Activated CD4-positive, CD25-positive, alpha-beta regulatory T cell treated with anti-CD3 and anti-CD28 coated beads, Interleukin-2, amount 50 U/mL, for 16 hours (primary cell): ENCODE measurements at places on chromosomes 12 and 14.

DNA sequence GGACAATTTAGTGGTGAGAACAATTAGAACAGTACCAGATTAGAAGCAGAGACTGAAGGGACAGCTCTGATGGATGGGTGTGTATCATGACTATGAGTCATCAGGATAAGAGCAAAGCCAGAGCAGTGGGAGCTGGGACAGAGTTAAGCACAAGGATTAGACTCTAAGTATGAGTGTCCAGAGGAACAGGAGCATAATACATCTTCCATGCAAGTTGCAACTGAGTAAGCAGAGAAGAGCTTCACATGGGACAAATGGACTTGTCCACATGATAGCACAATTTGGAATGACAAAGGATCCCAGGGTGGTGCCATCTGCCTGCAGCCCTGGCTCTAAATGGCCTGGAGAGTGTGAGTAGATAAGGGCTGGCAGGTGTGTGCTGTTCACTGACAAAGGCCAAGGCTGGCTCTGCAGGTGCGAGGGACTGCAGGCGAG is 226.4 kb upstream of the CAND1 start:
- DNase-seq, result no peak

- DNase-seq, result peak; percentile 14
These were observed 29.4 kb upstream of the BCL7A start for GRCh38 chr12:121992059-121992879.

GRCh38 chr12:92133795-92134637 is 11.6 kb downstream of the BTG1 start:
- DNase-seq, result no peak

- DNase-seq, result no peak
These were observed 2.1 kb upstream of the KRT72 start for GRCh38 chr12:52603314-52603713.

DNA sequence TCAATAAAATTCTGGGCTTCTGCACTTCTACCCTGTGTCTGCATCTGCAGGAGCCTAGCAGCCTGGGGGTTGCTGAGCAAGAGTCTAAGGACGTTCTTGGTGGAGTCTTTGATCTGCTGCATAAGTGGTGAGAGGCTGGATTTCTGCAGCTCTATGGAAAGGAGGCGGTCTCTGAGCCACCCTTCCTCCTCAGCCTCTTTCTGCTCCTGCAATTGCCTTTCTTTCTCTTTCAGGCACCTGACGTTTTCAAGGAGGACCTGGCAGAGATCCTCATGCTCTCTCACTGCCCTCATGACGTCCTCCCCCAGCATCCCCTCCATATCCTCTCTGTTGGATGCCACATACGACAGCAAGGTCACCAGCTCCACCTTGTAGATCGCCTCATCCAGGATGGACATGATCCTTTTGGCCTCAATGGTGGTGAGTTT is 13.6 kb upstream of the TPCN1 start:
- DNase-seq, result no peak

GRCh38 chr14:29168149-29168548 is 401.6 kb downstream of the FOXG1 start:
- DNase-seq, result no peak

DNA sequence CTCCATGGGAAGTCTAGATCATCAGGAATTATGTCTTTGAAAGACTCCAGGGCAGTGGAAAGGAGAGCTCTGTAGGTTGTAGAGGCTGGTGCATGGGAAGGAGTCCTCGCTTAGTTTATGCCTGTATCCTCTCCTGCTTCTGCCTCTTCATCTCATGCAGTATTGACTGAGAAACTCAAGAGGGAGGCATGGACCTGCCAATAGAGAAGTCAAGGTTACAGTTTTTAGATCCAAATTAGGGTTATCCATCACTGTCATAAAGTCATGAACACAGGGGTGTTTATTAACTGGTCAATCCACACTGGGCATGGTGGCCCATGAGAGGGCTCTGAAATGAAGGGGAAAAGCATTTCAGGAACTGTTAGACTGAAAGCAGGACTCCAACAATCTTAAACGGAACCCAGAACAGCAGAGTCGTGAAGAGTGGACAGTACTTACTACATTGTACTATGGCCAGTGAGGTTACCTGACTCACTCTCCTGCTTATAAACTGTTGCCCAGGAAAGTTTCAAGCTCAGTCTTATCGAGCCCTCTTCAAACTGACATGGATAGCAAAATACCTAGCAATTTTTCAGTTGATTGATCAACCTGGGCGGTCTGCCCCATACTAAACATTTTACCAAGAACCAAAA is 30.1 kb upstream of the DHRS7 start:
- DNase-seq, result no peak

DNA sequence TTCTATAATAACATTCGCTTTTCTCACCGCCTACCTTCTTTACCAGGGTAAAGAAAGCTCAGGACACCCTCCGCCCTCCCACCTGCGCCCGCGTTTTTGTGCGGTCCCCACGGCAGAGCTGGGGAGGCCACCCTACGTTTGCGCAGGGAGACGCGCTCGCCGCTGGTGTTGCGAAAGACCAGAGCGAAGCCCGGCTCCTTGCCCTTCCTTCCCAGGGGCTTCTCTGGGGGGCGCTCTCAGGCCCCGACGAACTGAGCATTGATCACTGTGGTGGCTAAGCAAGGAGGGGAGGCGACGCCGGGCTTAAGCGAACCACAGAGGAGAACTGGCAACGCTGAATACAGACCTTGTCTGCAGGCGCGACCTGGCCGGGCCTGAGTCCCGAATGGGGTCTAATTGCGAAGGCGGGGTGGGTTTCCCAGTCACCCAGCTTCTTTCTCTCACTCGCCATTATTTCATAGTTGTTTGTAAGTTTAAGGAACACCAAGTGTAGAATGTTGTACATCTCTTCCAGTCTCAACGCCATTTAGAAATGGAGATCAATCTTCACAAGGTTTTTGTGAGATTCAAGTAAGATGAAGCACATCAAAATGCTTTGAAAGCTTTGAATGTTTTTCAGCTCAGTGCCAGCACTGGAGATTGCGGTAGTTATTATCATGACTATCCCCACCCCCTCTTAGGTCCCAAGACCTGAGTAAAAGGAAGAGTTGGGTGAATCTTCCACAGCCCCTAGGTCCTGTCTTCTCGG is 1.7 kb upstream of the NKX2-1 start:
- DNase-seq, result no peak

- no peak for DNase-seq
These were observed 852.6 kb downstream of the LRFN5 start for GRCh38 chr14:42459171-42459685.

GRCh38 chr12:51415931-51416330 is 8.7 kb upstream of the SLC4A8 start:
- no peak for DNase-seq

DNA sequence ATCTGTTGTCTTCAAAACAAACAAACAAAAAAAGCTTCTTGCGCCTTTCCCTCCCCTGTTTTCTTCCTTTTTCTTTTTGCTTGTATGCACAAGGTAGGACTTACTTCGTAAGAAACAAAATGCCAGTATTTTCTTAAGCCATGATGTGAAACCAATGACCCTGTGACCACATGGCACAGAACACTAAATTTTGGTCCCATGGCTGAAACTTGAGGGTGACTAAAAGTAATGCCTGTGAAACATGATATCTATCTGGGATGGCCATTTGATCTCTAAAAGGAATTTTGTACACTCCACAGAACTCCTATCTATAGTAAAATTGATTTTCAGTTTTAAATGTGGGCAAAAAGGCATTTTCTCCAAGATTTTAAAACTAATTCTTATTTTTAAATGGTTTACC is 63.6 kb downstream of the PAPOLA start:
- no peak for DNase-seq

GRCh38 chr12:7076493-7076892 is 15.8 kb downstream of the C1R start:
- no peak for DNase-seq

- no peak for DNase-seq
These were observed 201.7 kb downstream of the STXBP6 start for GRCh38 chr14:24848102-24848790.

DNA sequence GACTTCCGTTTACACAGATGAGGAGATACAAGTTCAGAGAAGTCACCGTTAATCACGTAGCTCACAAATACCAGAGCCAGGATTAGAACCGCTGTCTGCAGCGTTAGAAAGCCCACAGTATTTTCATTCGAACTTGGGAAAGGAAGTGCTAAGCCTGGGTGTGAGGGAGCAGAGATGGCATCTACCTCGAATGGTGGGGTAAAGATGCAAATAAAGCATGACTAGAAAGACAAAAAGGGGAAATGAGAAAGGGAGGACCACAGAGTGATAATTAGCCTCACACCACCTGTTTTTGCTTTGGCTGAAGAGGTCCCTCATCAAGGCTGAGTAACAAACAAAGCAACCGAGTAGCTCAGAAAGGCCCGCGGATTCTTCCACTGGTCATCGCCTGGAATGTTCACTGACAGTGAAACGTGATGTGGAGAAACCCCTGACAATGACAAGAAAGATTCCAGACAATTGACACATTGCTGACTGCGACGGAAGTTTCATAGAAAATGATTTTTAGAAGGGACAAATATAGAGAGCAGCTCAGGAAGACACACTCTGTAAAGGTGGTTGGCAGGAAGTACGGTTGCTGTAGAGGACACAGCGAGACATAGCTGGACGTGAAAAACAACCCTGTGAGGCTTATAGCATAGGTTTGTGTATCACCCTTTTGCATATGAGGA is 31.5 kb upstream of the BHLHE41 start:
- DNase-seq, result no peak
